ENCODE measurements at places on chromosomes 16 and 17. TPM values are rescaled to one million over a fixed set of nuclear protein-coding genes. Genes with fewer than 3 reads are reported as not detected.
A peak's percentile ranks its signal among the peaks of the same experiment; 100 is the strongest.

DNA sequence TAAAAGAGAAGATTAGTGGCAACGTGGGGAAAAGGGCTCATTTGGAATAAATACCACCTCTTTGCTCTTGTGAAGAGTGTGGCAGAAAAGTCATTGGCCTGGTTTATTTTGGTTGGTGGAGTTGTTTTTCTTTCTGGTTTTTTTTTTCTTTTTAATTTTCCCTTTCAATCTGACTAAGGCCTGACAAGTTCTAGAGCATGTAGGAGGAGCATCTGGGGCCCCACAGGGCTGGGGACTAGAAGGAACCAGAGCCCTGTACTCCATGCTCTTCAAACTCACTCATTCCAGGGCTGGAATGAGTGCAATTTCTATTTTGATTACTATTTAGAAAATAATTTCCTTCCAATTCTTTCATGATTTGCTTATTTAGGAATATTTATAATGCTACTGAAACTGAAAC, 13.3 kb downstream of the IRX5 start:
- no peak overlapping the region for H3K27ac ChIP-seq
- peaks cover 7% of the 10 kb centered on the region for H3K36me3 ChIP-seq
- DNase-seq: no peak
- H3K27me3 ChIP-seq: peaks cover 60% of the 10 kb centered on the region
- H3K4me1 ChIP-seq: peaks cover 17% of the 10 kb centered on the region

- no peaks in the 10 kb centered on the region for H3K27me3 ChIP-seq
- H3K4me3 ChIP-seq: no peak overlapping the region
- no peak for DNase-seq
- no peaks in the 10 kb centered on the region for H3K4me1 ChIP-seq
- H3K36me3 ChIP-seq: peaks cover 33% of the 10 kb centered on the region
Measured at GRCh38 chr17:4109449-4109848, 33.4 kb downstream of the ZZEF1 start.

DNA sequence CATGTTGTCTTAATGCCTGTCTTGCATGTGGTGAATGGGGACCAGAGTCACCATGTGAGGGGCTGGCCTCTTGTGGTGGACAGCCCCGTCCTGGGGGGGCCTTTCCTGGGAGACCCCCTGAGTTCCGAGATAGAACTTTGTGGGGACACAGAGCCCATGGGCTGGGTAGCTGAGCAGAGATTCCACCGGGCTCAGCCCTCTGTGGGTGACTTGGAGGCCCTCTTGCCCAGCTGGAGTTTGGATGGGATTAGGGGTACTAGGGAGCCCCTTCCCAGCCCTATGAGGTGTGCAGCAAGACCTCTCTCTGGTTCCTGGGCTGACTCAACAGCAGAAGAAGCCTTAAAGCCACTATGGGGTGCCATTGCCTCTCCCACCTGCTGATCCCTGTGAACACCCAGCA, 38.1 kb downstream of the MRC2 start:
- H3K27me3 ChIP-seq: no peaks in the 10 kb centered on the region
- H3K27ac ChIP-seq: no peak overlapping the region
- no peak for DNase-seq
- H3K36me3 ChIP-seq: peaks cover 15% of the 10 kb centered on the region
- H3K4me3 ChIP-seq: no peak overlapping the region

GRCh38 chr16:57563761-57564160, 21.3 kb downstream of the ADGRG5 start:
- no peak overlapping the region for H3K4me3 ChIP-seq
- peaks cover 11% of the 10 kb centered on the region for H3K27me3 ChIP-seq
- DNase-seq: no peak
- H3K4me1 ChIP-seq: peaks cover 7% of the 10 kb centered on the region
- peaks cover 10% of the 10 kb centered on the region for H3K36me3 ChIP-seq

DNA sequence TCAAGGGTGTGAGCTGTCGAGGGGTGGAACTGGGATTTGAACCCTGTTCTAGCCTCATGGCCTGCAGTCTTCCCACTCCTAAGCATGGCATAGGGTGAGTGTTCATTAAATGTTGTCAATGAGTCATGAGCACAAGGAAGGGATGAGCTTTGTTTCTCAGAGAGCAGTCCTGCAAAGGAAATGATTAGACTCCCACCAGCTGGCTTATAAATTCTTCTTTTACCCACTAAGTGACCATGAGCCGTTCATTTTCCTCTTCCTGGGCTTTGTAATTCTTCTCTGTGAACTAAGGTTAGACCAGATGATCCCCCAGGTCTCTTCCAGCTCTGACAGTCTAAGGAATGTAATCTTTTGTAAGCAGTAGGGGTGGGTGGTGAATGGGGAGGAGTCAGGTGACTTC, 47.9 kb upstream of the HNF1B start:
- H3K4me1 ChIP-seq: peaks cover 5% of the 10 kb centered on the region
- no peaks in the 10 kb centered on the region for H3K36me3 ChIP-seq
- no peak overlapping the region for H3K4me3 ChIP-seq
- no peak overlapping the region for H3K27ac ChIP-seq

- no peaks in the 10 kb centered on the region for H3K27me3 ChIP-seq
- no peaks in the 10 kb centered on the region for H3K36me3 ChIP-seq
- H3K4me3 ChIP-seq: no peak overlapping the region
- DNase-seq: no peak
- H3K4me1 ChIP-seq: peaks cover 12% of the 10 kb centered on the region
Measured at GRCh38 chr17:78329263-78330059, 30.4 kb downstream of the SOCS3 start.

- H3K4me1 ChIP-seq: peaks cover 70% of the 10 kb centered on the region
- DNase-seq: peak; percentile 39
- H3K27me3 ChIP-seq: no peaks in the 10 kb centered on the region
- no peak overlapping the region for H3K4me3 ChIP-seq
- H3K36me3 ChIP-seq: peaks cover 8% of the 10 kb centered on the region
Measured at GRCh38 chr16:55500530-55501011, 8.3 kb upstream of the LPCAT2 start.

- peak overlapping the region; percentile 84 for H3K4me3 ChIP-seq
- peaks cover 58% of the 10 kb centered on the region for H3K27me3 ChIP-seq
- no peak for DNase-seq
Measured at GRCh38 chr17:79838522-79839274, 542 bp downstream of the CBX4 start.

DNA sequence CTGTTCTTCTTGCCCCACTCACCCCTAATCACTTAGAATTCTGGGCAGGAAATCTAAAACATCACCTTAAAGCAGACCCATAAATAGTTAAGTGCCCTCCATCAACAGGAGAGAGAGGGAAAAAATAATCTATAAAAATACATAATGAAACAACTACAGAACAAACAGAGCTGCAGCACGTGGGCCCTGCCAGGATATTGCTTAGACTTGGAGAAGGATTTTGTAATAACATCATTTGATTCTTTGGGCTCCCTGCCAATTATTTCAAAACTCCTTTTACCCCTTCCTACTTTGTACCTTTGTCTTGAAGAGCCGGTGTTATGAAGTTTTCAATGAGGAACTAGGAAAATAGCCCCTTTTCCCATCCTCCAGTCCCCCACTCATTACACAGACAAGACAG, 130.6 kb upstream of the TOX3 start:
- H3K4me1 ChIP-seq: no peaks in the 10 kb centered on the region
- no peak overlapping the region for H3K27ac ChIP-seq
- no peak overlapping the region for H3K4me3 ChIP-seq
- H3K27me3 ChIP-seq: peaks cover 19% of the 10 kb centered on the region

DNA sequence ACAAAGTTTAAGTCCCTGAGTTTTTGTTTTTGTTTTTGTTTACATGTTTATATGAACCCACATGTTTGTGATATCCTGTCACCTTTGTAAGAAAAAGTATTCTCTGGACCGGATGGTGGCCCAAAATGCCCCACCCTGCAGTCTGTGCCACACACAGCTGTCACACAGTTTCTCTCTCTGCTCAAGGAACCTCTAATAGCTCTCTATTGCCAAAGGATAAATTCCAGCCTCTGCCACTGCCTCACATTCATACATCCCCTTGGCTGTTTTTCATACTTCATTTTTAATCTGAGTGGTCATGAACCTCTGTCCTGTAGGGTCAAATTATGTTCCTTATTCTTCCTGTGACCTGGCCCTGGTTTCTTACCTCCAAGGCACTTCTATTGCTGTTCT, 520.3 kb upstream of the CDH5 start:
- no peak overlapping the region for H3K4me3 ChIP-seq
- peaks cover 3% of the 10 kb centered on the region for H3K27me3 ChIP-seq
- H3K36me3 ChIP-seq: no peaks in the 10 kb centered on the region
- DNase-seq: no peak

GRCh38 chr16:78743556-78743955, 644.1 kb downstream of the WWOX start:
- no peaks in the 10 kb centered on the region for H3K36me3 ChIP-seq
- H3K27me3 ChIP-seq: no peaks in the 10 kb centered on the region
- no peak overlapping the region for H3K27ac ChIP-seq

GRCh38 chr17:46857600-46857999, 6.2 kb downstream of the WNT9B start:
- peaks cover 9% of the 10 kb centered on the region for H3K4me1 ChIP-seq
- H3K36me3 ChIP-seq: no peaks in the 10 kb centered on the region
- no peak overlapping the region for H3K27ac ChIP-seq
- peaks cover 8% of the 10 kb centered on the region for H3K27me3 ChIP-seq
- H3K4me3 ChIP-seq: no peak overlapping the region
- DNase-seq: no peak

DNA sequence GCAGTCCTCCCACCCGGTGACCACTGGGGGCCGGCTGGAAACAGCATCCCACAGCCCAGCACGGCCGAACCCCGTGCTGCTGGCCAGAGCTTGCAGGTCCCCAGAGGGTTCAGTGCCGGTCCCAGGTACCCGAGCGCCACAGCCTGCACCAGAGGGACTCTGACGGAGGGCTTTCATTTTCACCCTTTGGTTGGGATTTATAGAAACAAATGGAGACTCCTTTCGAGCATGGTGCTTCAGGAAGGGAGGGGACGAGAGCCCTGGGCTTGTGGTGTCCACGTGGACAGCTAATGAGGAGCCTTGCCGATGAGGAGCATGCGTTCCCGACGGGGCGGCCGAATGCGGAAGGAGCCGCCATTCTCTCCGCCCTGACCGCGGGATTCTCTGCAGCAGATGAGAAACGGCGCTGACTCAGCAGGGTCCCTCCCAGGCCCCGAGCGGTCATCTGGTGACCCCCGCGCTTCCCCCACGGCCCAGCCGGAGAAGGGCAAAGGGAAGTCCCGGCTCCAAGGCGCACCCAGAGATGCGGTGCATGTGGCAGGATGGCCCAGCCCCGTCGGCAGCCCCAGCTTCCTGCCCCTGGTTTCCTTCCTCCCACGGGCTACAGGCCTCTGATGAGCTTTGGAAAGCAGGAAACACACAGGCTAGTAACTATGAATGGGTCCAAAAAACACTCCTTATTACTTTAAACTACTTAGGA, 9.8 kb downstream of the SLC38A10 start:
- no peak for DNase-seq
- H3K36me3 ChIP-seq: peaks cover 14% of the 10 kb centered on the region
- H3K27ac ChIP-seq: no peak overlapping the region
- H3K4me3 ChIP-seq: no peak overlapping the region
- H3K27me3 ChIP-seq: no peaks in the 10 kb centered on the region

GRCh38 chr17:49708515-49709183, 885 bp upstream of the SLC35B1 start:
- H3K4me3 ChIP-seq: peak overlapping the region; percentile 88
- no peak for DNase-seq
- H3K27me3 ChIP-seq: no peaks in the 10 kb centered on the region
- H3K36me3 ChIP-seq: peaks cover 15% of the 10 kb centered on the region
- peaks cover 17% of the 10 kb centered on the region for H3K4me1 ChIP-seq

- no peak for DNase-seq
- peaks cover 1% of the 10 kb centered on the region for H3K27me3 ChIP-seq
- H3K36me3 ChIP-seq: no peaks in the 10 kb centered on the region
- no peak overlapping the region for H3K4me3 ChIP-seq
Measured at GRCh38 chr17:28274591-28275265, 44.3 kb upstream of the TMEM97 start.

DNA sequence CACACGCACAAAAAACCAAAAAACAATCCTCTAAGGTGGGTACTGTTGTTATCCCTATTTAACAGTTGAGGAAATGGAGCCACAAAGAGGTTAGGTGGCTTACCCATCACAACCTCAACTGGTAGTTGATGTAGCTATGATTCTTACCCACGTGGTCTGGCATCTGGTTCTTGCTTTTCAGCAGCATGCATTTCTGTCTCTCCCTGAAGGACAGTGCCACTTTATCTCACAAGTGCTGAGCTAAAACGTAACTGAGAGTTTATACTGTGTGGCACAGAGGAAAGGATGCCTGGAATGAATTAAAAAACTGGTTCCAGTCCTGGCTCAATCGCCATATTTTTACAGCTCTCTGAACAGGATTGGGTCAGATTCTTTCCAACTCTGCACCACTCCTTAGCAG, 1.9 kb upstream of the CORO6 start:
- DNase-seq: no peak
- H3K27me3 ChIP-seq: peaks cover 29% of the 10 kb centered on the region
- no peak overlapping the region for H3K27ac ChIP-seq
- H3K4me1 ChIP-seq: peaks cover 5% of the 10 kb centered on the region
- no peak overlapping the region for H3K4me3 ChIP-seq

DNA sequence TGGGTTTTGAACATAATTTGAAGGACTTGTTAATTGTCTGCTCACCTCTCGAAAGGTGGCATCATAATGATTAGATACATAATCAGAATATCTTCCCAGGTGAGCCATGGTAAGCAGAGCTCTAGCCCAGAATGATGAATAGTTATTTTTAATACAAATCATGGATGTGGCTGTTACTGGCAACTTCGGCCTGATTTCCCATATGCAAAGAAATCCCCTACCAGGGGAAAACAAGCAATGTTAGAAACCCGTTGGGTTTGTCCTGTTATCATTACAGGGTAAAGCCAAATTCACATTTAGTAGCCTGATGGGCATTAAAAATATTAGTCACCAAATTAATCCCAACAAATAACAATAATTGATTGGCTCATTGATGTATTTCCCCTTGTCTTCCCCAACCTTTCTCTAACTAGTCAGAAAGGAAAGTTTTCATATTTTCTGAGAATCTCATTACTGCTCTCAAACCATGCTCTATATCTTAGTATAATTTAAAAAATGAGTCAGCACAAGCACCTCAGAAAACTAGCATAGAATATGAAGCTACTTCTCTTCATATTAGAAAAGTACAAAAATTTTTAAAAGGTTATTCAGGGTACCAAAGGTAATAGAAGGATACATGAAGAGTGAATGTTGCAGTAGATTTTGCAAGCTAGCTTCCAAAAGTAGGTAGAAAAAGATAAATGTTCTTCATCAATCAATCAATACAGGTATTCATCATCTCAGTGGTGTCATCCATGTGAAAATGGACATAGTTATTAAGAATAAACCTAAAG, 5.0 kb downstream of the STAT5B start:
- H3K27ac ChIP-seq: no peak overlapping the region
- no peaks in the 10 kb centered on the region for H3K36me3 ChIP-seq
- no peak for DNase-seq

Gene PRPSAP1
- total RNA-seq: 51.3 TPM

Gene GRB7
- total RNA-seq: 46.4 TPM

Gene TERB1
- 0.49 TPM for total RNA-seq

Gene EVPLL
- not detected for total RNA-seq

Gene SCGB1C2
- total RNA-seq: not detected

Gene GAST
- not detected for total RNA-seq

Gene AHSP
- not detected for total RNA-seq

Gene SLC26A11
- total RNA-seq: 36.3 TPM

Gene CEP295NL
- 3.2 TPM for total RNA-seq
